ENCODE measurements at places on chromosomes 3 and 15.

- DNase-seq: no peak
Measured at GRCh38 chr15:27468151-27468591, 497.2 kb downstream of the GABRG3 start.

DNA sequence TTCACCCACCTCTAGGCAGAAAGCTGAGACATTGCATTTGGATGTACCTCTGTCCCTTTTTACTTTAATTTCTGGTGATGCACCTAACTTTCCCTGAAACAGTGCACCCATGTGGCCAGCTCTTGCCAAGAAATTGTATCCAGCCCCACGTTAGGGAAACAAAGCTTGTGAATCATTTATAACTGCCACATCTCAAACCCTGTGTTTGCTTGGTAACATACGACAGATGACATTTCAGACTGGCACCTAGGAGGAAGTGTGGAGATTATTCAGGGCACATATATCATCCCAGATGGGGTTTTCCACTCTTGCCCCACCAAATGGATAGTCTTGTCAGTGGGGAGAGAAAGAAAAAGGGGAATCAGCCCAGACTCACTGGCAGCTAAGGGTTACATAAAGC is 2.1 kb downstream of the CYB561D2 start:
- DNase-seq: no peak

DNA sequence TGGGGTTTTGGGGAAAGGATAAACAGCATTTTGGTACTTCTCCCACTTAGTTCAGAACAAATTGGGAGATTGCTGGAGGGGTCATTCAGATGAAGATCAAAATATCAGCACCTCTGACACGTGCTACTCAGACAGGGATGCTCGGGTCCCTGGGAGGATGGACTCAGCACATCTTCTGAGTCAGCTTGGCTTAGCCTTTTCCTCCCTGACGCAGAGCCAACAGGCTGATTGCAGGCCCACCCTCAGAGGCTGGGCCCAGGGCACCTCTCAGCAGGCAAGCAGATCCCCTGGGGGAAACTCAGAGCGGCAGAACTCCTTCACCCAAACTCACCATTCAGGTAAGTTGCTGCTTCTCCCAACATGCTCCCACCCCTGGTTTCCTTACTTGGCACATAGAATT is 304.9 kb downstream of the TLE3 start:
- DNase-seq: no peak

- DNase-seq: no peak
Measured at GRCh38 chr3:22495791-22496190, 707.3 kb upstream of the UBE2E2 start.

DNA sequence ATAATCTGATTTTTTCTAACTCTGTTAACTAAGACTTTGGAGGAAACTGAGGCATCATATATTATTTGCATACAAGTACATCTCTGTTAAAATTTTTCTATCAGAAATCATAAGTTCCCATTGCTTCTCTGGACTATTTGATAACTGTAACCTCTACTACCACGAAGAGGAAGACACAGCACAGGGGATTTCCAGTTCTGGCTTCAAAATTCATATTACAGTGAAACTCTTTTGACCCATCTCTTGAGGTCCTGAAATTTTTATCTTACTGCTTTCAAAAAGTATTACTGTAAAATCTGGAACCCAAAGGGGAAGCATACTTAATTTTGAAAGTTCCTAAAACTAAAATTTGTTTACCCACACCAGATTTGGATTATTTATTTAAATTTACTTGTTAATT is 4.2 kb downstream of the PLSCR1 start:
- DNase-seq: no peak

DNA sequence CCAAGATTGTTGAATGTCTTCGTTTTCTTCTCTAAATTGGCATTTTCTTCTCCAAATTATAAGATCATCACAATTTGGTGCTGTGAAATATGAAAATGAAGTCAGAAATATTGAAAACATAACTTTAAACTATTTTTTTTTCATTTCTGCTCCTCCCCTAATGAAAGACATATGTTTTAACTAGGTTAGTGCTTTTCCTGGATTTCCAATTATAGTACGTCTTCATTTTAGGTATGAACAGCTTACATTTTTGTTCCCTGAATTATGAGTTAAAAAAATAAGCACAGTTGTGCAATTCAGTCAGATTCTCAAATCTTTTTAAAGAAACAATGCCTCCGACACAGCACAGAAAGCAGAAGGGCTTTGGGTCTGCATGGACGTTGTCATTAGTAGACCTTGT is 83.5 kb upstream of the CFAP20DC start:
- DNase-seq: no peak

- DNase-seq: no peak
Measured at GRCh38 chr15:78640527-78641101, 396 bp downstream of the CHRNB4 start.
